Activated naive CD4-positive, alpha-beta T cell (primary cell): ENCODE measurements at places on chromosomes 11 and 22.

- no peak for DNase-seq
Observed at GRCh38 chr22:27435844-27436576, 365.5 kb downstream of the MN1 start.

GRCh38 chr22:49660794-49661781, 166.6 kb downstream of the BRD1 start:
- no peak for DNase-seq

DNA sequence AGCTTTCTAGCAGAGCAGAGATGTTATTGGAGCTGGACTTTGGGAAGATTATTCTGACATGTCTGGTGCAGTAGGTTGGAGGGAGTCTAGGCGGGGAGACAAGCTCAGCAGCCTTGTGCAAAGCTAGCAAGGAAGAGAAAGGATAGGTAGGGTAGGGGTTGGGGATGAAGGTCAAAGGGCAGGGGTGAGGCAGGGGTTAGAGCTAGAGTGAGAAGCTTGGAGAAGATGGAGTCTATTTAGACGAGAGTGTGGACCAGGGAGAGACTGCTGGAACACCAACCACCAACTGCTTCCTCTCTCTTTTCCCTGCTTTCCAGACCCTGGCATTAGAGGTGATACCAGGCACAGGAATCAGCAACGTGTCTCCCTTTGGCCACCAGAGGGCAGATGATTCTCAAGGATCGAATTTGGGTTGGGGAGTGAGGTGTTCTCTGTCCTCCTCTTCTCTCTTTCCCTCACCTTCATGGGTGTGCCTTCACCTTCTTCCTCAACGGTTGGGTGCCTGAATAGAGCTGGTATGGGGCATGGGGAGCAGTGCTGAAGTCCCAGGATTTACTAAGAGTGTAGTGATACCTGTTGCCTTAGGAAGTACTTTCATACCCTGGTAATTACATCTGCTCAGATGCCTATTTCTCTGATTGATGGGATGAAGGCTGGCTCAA, 1.8 kb upstream of the MARK2 start:
- DNase-seq: peak; percentile 53

GRCh38 chr11:119315131-119316015, 1.6 kb downstream of the MCAM start:
- peak; percentile 21 for DNase-seq

- DNase-seq: no peak
Observed at GRCh38 chr11:75853971-75854370, 39.0 kb downstream of the UVRAG start.

DNA sequence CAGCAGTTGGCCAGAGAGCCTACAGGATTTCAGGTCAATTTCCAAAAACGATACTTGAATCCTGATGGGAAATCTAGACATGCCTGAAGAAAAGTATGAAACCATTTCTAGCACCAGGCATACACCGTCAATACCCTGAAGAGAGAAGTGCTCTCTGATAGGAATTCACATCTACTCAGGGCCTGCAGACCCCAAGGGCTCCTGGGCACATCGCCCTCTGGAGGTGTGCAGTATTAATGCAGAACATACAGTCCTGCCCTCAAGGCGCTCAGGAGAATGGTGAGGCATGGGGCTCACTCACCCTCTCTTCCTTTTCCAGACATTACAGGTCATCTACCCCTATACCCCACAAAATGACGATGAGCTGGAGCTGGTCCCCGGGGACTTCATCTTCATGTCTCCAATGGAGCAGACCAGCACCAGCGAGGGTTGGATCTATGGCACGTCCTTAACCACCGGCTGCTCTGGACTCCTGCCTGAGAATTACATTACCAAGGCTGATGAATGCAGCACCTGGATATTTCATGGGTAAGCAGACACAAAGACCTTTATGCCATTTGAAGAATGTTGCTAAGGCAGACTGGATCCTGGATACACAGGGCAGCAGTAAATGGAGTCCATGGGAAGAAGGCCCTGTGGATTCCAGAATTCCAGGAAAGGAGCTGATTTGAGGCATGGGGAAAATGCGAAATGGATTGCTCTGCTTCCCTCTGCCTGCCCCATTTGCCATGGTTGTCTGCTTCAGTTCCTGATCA, 49.3 kb upstream of the CRTAM start:
- DNase-seq: no peak

GRCh38 chr22:39410264-39410663, 10.7 kb downstream of the TAB1 start:
- DNase-seq: no peak

DNA sequence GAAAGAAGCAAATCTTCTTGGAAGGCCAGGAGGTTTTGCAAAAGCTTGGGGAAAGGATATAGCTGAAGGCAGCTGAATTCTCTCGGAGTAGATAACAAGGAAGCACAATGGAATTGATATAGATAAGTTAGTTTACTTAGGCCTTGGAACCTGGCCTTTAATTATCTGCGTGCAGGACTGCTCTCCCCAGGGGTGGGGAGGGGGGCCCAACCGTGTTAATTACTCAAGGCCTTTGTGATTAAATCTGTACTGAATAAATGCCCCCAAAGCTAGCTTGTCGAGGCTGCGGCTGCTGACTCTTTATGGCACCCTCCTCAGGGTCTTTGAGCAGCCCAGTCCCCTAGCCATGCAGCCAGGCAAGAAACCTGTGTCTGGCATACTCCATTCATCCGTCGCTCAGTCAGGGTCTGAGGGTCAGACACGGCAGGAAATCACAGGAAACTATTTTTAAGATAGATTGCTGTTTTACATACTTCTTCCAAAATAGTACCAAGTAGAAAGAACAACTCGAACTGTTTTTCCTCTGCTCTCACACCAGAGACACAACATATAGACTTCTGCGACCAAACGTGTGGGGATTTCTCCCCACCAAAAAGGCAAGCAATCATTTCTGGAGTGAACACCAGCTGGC, 36.5 kb downstream of the MS4A2 start:
- no peak for DNase-seq

- no peak for DNase-seq
Observed at GRCh38 chr22:27537501-27537900, 264.1 kb downstream of the MN1 start.

- no peak for DNase-seq
Observed at GRCh38 chr11:64014356-64014755, 21.4 kb upstream of the FLRT1 start.

DNA sequence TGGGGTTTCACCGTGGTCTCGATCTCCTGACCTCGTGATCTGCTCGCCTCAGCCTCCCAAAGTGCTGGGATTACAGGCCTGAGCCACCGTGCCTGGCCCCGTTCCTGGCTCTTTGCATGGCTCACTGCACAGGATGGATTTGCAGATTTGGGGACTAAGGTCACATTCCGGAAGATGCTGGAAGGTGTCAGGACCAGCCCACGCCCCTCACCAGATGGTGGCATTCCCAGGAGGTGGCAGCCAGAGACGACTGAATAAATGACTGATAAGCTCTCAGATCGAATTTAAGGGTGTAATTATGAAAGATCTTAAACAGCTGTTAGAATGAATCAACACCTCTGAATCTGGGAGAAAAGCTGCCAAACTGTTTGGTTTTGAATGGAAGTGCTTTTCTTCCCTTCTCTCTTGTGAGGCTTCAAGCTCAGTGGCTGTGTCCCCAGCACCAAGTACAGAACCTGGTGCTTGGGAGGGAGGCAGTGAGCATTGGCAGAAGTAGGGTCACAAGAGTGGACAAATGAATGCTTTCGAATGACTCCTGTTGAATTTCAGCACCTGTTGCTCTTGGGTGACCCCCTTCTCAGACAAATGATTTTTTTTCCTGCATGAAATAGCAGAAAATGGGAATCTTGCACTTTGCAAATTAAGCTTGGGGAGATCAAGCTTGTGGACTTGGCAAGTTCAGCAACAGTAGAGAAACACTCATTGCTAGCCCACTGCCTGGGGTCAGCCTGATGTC, 69.6 kb downstream of the KIAA1671 start:
- DNase-seq: no peak

GRCh38 chr22:45318558-45319323, 9.0 kb downstream of the FAM118A start:
- no peak for DNase-seq

GRCh38 chr11:3160252-3161031, 4.7 kb downstream of the OSBPL5 start:
- no peak for DNase-seq

DNA sequence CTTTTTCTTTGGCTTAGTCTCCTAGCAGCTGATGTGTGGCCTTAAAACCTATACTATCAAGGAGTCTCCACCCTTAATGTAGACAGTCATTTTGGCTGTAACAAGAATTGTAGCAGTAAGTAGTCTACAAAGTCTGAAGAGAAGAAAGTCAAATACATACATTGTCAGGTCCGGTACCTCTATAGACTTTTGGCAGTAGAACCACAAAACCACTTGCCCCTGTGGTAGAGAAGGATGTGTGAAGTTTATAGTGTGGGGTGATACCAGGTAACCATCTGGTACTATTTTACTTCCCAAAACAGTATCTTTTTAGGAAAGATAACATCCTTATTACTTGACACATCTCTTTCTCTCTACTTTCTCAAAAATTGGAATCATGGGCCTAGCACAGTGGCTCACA, 15.1 kb downstream of the ATG13 start:
- no peak for DNase-seq

DNA sequence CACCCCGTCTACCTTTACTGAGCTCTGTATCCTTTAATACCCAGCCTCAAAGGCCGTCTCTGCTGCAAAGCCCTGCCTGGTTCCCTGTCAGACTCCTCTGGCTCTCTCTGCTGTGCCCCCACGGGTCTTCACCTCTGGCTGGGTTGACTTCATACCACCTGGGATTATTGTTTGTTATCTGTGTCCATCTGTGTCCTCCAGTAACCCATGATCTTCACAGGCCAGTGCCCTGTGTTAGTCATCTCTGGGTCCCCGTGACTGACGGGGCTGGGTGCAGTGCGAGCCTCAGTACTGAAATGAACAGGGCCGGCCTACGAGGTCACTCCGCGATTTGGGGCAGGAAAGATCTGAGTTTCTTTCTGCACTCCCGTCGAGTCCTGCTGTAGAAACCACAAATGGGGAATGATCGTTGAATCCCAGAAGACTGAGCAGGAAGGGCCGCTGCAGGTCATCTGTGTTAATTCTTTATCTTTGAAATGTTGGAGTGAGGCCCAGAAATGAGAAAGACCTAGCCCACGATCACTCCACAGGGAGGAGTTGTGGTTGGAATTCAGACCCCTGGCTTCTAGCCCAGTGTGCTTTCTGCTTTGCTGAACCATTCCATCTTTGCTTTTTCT, 12.3 kb upstream of the TUB start:
- DNase-seq: no peak

GRCh38 chr11:11313902-11314692, 39.0 kb downstream of the CSNK2A3 start:
- DNase-seq: no peak

GRCh38 chr11:79052544-79052943, 388.3 kb downstream of the TENM4 start:
- no peak for DNase-seq

GRCh38 chr11:72737336-72737735, 14.9 kb downstream of the ARAP1 start:
- DNase-seq: no peak

DNA sequence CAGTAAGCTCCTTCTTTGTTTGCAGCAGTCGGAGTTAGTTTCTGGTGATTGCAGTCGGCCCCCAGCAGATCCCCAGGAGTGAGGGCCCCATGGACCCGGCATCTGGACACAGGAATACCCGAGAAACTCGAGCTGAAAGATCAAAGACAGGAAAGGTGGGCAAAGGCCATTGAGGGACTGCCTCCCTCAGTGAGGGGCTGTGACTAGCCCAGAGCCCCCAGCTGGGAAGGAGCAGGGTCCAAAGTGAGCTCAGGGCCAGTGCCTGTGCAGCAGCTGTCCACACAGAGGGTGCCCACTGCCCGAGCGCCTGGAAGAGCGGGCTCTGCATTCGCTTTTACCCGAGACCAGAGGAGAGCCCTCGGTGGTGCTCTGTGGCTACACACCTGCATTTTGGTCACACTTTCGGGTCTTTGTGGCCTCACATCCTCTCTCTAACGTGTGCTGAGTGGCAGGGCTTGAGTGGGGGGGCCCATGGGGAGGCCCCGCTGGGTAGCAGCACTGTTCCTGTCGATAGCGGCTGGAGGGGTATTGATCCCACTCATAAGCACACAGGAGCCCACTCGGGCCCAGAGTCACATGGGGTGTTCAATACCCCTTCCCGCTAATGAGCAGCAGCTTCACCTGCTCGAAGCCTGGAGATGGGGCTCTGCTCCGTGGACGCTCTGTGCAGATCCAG, 532.9 kb downstream of the TBC1D22A start:
- DNase-seq: no peak

DNA sequence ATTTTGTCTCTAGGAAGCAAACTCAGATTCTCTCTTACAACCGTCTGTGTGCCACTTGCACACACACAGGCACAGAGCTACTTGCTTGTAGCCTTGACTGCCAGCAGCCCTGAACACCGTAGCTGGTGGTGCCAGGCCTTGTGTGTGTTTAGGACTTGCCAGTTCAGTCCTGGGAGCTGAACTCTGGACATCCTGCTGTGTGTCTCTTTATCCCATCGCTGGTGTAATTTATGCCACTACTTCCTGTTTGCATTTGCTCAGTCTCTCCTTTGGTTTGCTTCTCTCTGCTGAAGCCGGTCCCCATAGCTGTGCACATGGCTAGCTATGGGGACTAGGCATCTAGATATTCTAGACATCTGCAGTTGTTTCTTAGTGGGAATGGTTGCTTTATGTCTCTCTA, 24.0 kb downstream of the MARK2 start:
- DNase-seq: no peak

DNA sequence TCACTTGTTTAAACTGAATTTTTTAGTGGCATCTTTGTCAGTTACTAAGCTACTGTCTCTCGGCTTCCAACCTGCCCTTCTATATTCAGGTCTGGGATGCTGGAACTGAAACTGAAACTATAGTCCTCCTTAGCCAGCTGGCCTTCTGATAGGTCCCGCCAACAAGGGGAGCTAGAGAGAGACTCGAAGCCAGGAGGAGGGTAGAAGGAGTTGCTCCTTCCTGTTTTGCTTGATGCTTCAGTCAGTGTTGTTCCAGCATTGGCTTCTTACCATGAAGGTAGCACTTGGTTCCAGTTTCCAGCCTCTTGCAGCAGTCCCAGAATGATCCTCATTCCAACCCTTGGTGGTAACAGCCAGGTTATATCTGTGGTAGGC, 32.9 kb upstream of the HORMAD2 start:
- no peak for DNase-seq

DNA sequence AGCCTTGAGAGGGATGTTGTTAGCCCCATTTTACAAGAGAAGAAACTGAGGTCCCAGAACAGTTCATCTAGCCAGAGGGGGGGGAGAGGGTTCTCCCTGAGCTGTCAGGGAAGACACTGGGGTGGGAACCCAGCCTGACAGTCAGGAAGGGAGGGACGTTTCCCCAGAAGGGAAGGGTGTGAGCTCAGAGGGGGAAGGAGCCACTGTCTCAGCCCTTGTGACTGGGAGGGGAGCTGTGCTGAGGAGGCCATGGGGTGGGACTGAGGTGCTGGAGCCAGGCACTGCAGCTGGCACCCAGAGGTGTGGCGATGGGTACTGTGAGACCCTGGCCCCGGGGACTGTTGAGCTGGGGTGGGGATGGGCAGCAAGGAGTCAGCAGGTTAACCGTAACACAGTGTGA, 35.7 kb downstream of the DAGLA start:
- DNase-seq: no peak

- no peak for DNase-seq
Observed at GRCh38 chr22:19680911-19681862, 33.1 kb upstream of the SEPTIN5 start.

GRCh38 chr11:19808076-19808911, 95.7 kb downstream of the NAV2 start:
- DNase-seq: no peak

- DNase-seq: no peak
Observed at GRCh38 chr11:66879999-66880398, 23.1 kb downstream of the LRFN4 start.
